ENCODE measurements at places on chromosomes 6 and 20.

DNA sequence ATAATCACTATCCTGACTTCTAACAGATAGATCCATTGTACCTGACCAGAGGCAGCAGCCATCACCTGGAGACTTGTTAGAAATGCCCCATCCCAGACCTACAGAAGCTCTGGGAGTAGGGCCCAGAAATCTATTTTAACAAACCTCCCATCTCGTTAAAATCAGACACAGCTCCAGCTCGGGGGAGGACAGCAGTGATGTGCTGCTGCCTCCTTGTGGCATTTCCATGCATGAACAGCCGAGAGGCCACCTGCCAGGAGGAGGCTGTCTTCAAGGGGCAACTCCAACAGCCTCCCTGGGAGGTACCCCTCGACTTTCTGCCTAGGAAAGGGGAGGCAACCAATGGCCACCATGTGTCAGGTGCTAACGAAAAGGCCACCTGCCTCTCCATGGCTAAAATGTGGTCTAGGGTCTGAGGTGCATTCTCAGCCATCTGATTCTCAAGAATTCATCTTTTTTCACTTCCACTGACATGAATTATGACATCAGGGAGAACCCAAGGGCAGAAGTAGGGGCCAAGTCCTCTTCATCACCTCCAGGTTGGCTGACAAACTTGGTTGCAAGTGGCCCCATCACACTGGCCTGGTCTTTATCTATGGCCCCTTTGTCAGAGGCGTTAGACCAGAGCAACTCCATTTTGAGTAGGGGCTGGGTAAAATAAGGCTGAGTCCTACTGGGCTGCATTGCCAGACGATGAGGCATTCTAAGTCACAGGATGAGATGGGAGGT is 12.2 kb upstream of the KCNK15 start:
- DNase-seq: no peak

DNA sequence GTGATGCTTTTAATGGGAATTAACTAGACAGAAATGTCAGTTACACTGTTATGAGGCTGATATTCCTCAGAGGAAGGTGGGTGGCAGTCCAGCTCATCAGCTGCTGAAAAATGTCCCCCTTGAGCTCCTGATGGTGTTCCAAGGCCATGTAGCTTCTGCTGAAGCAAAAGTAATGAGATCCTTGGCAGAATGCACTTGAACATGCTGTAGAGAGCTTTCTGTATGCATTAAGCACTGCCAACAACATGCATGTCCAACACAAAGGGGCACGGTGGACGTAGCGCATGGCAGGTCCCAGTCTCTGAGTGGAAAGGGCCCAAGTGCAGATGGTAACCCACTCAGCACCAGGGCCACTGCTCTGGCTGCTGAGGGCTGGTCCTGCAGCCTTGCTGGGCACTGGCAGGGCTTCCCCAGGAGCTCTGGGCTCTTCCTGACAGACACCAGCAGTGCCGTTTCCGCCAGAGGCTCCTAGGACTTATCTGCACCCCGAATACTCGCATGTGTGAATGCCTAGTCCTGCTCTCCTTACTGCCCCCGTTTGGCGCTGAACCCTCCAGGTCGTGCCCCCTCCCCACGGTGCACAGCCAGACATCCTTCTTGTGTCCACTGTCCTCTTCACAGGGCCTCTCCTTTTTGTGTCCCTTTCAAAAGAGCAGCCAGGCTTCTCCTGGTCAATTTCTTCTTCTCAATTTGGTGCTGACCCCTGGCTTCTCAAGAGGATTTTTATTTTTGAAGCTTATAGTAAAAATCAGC is 18.6 kb upstream of the SYNDIG1 start:
- no peak for DNase-seq

DNA sequence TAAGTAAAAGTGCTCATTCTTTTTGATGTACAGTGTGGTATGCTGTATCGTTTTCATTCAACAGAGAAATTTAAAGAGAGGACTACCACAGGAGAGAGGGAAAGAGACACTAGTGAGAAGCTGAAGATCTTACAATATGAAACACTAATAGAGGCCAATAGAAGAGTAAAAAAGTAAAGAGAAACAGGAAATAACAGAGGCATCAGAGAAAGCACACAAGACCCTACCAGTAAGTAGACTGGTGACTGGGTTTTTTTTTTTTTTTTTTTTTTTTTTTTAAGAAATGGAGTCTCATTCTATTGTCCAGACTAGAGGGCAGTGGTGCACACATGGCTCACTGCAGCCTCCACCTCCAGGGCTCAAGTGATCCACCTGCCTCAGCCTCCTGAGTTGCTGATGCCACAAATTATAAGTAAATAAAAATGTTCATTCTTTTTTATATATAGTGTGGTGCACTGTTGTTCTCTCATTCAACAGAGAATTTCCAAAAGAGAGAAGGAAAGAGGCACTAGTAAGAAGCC is 18.8 kb downstream of the ELOVL4 start:
- DNase-seq: no peak

GRCh38 chr6:13412639-13413465 is 74.5 kb downstream of the GFOD1 start:
- DNase-seq: no peak

DNA sequence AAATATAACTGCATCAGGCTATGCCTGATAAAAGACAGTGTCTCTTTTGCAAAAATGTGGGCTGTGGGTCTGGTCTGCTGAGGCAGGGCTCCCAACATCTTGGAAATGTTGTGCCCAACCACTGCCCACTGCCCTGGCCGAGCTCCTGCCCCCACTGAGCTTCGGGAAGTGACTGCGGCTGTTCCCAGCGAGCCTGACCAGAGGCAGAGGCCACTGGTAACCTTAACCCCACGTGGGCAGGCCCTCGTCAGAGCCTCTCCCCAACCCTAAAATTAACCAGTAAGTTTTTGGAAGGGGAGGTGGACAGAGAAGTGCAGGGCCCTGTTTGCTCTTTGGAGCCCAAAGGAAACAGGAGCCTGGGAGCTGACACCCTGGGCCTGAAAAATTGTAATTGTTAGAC is 225.9 kb downstream of the MAFB start:
- DNase-seq: no peak

DNA sequence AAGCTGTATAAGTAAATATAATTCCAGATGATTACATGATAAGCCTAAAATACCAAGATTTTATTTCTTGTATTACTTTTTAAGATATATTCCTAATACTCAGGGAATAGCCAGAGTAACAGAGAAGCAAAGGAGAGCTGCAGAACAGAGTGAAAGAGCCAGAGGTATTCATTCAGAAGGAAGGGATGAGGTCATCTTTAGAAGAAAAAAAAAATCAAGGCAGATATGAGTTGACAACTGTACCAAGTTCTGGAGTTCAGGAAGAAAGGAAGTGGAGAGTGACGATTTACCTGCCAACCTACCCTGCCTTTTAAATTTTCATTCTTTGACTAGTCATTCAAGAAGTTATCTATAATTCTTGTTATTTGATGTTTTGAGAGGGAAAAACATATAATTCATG is 28.8 kb upstream of the NHSL1 start:
- DNase-seq: no peak

All from T-helper 22 cell (primary cell).